ENCODE measurements at places on chromosomes 11 and 22.

DNA sequence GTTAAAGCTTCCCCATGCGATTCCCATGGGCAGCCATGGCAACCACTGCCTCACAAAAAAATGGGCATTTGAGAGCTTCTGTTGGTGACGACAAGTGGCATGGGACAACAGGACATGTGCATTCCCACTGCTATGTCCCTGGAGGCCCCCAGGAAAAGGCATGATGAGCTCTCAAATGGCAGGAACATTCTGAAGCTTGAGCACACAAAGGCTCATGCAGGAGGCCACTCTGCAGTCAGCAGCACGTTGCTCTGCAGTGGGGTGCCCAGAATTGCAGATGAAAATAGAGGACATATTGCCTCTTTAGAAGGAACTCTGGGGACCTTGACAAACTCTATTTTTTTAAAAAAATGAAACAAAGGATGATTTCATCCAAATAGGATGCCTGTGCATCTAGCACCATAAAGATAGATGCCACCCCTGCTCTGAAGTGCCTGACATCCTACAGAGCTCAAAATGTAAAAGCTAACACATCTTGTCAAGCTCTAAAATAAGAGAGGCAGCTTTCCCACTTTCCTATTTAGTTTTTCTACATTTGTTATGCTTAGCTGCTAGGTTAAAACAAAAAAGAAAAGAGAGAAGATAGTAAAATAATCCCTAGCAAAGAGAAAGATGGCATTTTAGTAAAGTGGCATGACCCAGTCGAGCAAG is 277.6 kb upstream of the ZC3H12C start:
- DNase-seq: no peak

- peak; percentile 62 for DNase-seq
These were observed 36.0 kb downstream of the PRCP start for GRCh38 chr11:82864268-82864667.

DNA sequence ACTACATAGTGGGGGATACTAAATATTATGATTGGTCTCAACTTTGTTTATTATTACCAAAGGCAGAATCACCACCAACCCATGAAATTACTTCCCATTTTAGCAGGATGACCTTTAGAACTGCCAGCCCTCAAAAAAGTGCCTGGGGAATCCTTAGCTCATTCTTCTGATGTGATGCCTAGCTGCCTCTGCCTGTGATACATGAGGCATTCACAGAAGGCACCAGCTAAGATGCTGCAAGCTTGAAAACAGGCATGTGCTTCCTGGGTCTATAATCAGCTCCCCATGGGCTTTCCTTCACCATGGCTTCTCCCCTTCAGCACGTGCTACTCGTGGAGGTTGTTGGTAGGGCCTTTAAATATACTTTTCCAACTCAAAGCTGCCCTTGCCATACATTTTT is 50.4 kb upstream of the ARHGAP20 start:
- DNase-seq: no peak

GRCh38 chr11:109425554-109425953 is 3.6 kb downstream of the C11orf87 start:
- no peak for DNase-seq

DNA sequence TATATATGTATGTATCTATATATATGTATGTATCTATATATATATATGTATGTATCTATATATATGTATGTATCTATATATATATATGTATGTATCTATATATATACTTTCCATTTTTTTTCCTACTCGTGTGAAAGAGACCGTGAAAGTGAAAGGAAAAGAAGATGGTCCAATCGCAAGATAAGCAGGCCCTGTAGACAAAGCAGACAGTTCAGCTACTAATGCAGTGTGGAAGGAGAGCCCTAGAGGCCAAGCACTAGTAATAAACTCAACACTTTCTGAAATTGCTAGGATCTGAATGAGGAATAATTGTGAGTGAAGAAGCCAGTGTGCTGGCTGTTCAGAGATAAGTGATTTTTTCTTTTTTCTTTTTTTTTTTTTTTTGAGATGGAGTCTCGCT is 47.2 kb downstream of the MCHR1 start:
- no peak for DNase-seq
